ENCODE measurements at places on chromosomes 12 and 14. TPM values are rescaled to one million over a fixed set of nuclear protein-coding genes. Genes with fewer than 3 reads are reported as not detected.

- no peak for DNase-seq
Observed at GRCh38 chr12:122691566-122691965, 11.6 kb downstream of the HCAR2 start.

DNA sequence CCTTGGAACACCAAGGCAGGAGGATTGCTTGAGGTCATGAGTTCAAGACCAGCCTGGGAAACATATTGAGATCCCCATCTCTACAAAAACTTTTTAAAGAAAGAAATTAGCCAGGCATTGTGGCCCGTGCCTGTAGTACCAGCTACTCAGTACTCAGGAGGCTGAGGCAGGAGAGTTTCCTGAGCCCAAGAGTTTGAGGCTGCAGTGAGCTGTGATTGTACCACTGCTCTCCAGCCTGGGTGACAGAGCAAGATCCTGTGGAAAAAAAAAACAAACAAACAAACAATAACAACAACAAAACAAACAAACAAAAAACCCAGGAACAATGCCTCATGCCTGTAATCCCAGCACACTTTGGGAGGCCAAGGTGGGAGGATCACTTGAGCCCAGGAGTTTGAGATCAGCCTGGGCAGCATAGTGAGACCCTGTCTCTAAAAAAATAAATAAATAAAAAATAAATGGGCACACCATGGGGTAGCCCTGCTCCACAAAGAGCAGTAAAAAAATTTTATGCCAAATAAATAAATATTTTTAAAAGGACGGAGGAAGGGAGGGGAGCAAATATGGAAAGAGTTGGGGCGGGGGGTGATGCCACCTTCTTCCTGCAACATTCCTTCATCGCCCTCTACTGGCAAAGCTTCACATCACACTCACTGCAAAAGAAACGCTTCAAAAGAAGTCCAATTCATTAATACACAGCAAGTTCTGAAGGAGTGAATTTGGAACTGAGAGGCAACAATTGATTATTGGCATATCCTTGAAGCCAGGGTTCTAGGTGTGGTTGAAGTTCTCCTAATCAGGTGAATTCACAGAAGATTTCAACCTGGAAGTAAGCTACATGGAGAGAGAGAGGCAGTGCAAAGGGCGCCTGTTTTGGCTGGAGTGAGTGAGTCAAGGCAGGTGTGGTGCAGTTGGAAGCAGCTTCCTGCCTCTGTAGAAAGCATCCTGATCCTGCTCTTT is 8.8 kb upstream of the GNPTAB start:
- no peak for DNase-seq

- peak; percentile 15 for DNase-seq
Observed at GRCh38 chr12:78181544-78182162, 351.0 kb downstream of the NAV3 start.

The LHX5 gene
- not detected for total RNA-seq

The TAS2R10 gene
- total RNA-seq: not detected

Measured in Right ventricle myocardium inferior (tissue), 1 donor.